Activated T-helper 17 cell treated with anti-CD3 and anti-CD28 coated beads, Interleukin-2, amount 50 U/mL, for 72 hours (primary cell): ENCODE measurements at places on chromosomes 13 and 19. TPM values are rescaled to one million over a fixed set of nuclear protein-coding genes. Genes with fewer than 3 reads are reported as not detected.

GRCh38 chr19:492091-492531 is 4.2 kb upstream of the MADCAM1 start:
- ATAC-seq, result no peak

GRCh38 chr13:79589603-79590393 is 108.8 kb downstream of the NDFIP2 start:
- no peak for ATAC-seq

DNA sequence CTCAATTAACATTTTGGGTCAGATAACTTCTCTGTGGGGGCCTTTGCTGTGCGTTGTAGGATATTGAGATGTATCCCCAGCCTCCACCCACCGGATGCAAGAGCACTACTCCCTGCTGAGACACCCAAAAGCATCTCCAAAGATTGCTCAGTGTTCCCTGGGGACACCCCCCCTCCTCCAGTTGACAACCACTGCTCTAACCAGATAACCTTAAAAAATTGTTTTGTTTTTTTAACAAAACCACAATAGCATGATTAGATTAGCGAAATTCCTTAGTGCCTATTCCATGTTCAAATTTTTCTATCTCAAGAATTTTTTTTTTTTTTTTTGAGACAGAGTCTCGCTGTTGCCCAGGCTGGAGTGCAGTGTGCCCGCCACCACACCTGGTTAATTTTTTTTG is 2.6 kb upstream of the EPN1 start:
- ATAC-seq, result no peak

GRCh38 chr13:39602277-39602613 is 748 bp downstream of the LHFPL6 start:
- ATAC-seq, result peak; percentile 6

DNA sequence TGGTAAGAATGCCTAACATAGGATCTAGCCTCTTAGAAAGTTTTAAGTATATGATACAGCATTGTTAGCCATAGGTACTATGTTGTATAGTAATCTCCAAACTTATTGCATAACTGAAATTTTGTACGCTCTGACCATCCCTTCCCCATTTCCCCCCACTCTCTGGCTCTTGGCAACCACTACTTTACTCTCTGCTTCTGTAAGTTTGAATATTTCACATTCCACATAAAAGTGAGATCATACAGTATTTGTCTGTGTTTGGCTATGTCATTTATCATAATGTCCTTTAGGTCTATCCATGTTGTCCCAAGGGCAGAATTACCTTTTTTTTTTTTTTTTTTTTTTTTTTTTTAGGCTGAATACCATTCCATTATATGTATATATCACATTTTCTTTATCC is 396.9 kb downstream of the DLEU7 start:
- no peak for ATAC-seq

DNA sequence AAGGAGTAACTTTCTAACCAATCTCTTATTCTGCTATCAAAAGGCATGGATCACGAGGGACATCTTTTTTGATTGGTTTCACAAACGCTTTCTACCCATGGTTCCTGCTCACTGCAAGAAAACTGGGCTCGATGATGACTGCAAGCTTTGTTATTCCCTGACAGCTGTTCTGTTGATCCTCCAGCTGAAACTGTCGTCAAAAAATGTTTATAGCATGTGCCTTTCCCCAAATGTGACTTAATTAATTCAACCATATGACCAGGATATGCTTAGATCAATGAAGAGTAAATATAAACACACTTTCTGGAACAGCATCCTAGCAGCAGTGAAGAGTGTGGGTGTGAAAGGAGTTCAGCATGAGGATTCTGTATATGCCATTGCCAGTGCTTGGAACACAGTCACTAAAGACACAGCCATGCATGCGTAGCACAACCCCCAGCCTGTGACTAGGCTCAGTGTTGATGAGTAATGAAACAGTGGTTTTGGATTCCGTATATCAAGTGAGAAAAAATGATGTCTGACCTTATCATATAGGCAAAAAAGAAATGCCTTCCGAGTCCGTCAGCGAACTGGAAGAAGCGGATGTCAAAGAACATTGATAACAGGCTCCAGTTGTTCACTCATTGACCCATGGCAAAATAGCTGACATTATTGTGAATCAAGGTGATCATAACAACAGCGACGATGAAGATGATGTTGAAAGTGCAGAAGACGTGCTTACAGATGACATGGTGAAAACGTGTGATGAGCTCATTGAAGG is 347.4 kb downstream of the FGF9 start:
- ATAC-seq, result peak; percentile 78

DNA sequence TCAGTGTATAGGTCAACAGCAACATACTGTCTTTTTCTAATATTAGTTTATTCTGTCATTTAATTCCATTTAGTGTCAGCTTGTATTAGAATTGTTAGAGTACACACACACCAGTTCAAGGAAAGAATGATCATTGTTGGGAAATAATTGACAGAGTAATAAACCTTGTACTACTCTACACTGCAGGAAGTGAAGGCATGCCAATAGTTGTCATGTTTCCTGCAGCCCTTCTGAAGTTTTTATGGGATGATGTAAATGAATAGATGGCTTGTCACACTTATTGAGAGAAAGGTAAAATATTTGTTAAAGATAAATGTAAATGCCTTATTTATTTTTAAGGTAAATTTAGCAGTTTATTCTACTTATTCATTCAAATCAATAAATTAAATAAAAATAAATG is 306.9 kb upstream of the KLHL1 start:
- no peak for ATAC-seq

DNA sequence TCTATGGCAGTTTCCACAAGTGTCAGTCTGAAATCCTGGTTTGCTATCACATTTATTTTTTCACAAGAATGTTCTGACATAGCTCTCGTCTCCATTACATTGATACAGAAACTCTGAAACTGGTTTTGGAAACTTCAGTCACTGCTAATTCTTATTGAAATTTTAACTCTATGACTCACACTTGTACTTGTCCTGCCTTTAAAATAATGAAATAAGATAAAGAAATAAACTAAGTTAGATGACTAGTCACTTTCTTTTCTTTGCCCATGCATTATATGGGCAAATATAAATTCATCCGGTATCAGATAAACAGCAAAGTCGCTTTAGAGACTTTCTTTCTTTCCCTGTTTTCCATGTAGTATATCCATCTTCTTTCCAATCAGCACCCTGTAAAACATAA is 257.5 kb downstream of the PCDH9 start:
- ATAC-seq, result no peak

The HCN2 gene
- total RNA-seq, result 0.98 TPM

The SIGLEC9 gene
- total RNA-seq, result 0.74 TPM

The APOC4 gene
- not detected for total RNA-seq

The SHC2 gene
- total RNA-seq, result not detected

The NPAS1 gene
- total RNA-seq, result 0.42 TPM
